ENCODE measurements at places on chromosomes 13 and 19.

DNA sequence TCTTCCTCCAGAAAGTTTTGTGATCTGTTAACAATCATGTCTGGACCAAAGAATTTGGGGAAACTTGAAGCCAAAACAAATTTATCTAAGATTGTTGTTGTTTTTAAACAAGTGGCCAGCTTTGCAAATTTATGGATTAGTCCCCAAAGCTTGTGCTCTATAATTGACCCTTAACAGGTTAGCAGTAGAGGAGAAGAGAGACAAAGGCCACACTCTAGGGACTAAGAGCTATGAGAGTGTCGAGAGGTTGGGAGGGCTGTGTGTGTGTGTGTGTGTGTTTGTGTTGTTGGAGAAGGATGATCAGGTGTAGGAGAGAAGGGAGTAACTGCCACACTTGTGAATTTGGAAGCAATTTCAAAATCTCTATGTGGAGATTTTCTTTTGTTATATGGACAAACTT, 367.3 kb downstream of the KCNRG start:
- no peak for DNase-seq

GRCh38 chr13:112067871-112068539, 1.1 kb downstream of the SOX1 start:
- DNase-seq, result no peak

DNA sequence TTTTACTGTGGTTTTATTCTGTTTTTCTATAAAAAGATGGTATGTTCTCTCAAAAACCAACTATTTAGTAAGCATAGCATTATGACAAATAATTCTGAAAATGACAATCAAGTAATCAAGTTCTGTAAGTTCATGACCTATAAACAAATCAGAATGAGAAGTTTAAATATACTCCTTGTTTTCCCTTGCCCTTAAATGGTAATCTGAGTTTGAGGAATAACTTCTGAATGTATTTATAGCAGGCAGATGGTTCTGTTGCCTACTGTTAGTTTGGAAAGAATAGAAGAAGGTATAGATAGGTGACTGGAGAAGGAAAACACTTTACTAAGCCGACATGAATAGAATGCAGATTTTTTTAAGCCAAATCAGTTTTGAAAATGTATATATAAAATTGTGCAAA, 63.9 kb downstream of the POSTN start:
- no peak for DNase-seq

DNA sequence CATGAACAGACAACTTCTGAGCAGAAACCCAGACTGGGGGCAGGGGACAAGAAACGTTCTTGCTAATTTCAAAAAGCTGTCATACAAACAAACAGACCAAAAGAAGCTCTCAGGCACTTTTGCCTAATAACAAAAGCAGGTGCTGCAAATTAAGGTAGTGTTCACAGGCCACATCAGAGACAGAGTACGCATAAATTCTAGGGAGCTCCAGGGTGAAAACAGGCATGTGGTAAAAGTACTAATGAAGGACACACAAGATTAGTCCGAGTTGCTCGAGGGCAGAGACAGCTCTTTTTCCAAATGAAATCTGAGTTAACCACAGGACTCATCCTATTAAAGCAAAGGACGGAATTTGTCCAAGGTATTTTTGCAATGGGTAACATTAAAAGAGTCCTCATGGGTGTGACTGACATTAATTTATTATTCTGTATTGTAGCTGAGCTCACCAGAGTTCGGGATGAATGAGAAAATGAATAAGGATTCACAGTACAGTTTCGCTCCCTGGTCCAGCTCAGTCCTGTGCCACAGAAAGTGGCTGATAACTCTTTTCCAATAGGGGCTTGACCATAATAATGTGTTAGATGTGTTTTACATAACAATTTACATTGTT, 197.3 kb downstream of the LHFPL6 start:
- DNase-seq, result no peak

- DNase-seq, result peak; percentile 73
Measured at GRCh38 chr13:19618977-19619376, 14.5 kb upstream of the MPHOSPH8 start.

- DNase-seq, result no peak
Measured at GRCh38 chr13:65860306-65860705, 1369.8 kb downstream of the PCDH9 start.

GRCh38 chr13:44726778-44727177, 150.6 kb upstream of the TSC22D1 start:
- DNase-seq, result no peak

DNA sequence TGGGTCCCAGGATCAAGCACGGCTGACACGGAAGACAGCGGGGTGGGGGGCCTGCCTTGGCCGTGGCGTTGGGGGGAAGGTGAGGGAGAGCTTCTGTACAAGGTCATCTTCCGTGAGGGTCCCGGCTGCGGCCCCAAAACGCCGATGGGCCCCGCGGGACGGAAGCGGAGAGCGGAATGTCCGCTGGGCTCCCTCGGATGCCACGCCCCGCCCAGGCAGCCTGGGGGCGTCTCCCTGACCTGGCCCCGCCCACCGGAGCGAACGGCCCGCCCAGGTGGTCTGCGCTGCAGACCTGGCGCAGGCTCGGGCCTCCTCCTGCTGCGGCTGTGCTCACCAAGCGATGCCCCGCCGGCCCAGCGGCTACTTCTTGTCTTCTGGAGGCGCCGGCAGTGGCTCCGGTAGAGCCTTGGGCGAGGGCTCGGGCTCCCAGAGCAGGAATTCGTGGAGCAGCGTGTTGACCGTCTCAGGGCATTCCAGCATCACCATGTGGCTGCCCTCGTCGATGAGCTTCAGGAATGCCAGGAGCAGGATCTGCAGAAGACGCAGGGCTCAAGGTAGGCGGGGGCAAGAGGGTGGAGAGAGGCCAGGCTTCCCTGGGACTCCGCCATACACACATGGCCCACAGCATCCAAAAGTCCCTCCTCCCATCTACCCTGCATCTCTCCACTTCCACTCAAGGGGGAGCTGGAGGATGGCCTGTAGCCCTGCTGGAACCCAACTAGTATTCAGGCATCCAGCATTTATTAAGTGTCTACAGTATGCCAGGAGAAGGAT, 10.7 kb downstream of the ABHD8 start:
- peak; percentile 90 for DNase-seq

DNA sequence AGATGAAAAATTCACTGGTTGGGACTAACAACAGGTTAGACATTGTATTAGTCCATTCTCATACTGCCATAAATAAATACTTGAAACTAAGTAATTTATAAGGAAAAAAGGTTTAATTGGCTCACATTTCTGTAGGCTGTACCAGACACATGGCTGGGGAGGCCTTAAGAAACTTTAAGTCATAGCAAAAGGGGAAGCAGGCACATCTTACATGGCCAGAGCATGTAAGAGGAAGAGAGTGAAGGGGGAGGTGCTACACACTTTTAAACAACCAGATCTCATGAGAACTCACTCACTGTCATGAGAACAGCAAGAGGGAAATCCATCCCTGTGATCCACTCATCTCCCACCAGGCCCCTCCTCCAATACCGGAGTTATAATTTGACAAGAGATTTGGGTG, 125.9 kb downstream of the SUCLA2 start:
- DNase-seq, result no peak

DNA sequence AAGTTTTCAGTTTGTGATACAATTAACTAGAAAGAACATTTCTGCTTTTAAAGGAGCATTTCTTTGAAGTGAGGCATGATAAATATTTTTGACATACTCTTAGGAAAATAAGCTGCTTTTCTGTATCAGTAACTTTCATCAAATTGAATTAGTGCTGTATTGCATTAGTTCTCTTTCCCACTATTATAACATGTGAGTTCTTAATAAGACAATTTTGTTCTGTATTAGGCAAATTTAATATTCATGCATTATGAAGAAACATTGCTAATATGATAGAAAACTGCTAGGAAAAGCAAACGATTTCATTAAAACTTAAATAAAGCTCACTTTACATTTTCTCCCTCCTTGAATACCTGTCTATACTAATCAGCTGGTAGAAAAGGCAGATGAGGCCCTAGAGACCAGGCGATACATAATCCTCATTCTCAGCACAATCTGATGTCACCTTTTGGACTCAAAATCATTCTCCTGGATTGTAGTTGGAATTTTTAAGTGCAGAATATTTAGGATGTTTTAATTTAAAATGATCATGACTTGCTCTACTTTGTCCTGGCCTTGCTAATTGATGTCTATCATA, 1636.8 kb downstream of the PCDH9 start:
- no peak for DNase-seq

DNA sequence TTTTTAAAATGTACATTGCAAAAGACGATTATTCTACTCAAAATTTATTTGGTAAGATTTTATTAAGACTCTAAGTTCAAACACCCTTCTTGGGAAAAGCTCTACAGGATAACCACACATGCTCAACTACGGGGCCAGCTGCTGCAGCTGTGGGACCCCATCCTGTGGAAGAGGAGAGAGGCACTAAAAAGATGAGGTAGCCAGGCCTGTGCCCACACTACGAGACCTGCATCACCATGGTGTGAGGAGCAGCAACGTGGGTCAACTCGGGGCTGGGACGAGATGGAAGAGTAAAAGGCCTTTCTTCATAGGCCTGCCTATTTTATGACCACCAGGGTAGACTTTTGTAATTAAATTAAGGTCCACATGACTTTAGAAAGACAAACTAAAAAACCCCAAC, 4.6 kb upstream of the CCNP start:
- DNase-seq, result no peak

GRCh38 chr13:37313372-37313771, 207.9 kb upstream of the CSNK1A1L start:
- DNase-seq, result peak; percentile 81

DNA sequence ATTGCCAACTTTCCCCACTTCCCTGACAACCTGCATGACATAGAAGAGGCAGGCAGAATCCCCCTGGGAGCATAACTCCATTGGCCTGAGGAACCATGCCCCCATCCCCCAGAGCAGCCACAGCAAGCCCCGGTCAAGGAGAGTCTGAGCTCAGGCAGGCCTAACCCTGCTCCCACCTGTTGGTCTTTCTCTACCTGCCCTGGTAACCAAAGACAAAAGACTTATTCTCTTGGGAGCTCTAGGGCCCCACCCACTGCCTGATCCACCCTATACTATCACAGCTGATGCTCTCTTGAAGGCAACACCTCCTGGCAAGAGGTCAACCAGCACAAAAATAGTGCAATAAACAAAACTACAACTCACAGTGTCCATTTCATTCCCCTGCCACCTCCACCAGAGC, 59.3 kb downstream of the TNFSF13B start:
- DNase-seq, result no peak

- peak; percentile 60 for DNase-seq
Measured at GRCh38 chr19:5138606-5139582, 170.0 kb downstream of the KDM4B start.

DNA sequence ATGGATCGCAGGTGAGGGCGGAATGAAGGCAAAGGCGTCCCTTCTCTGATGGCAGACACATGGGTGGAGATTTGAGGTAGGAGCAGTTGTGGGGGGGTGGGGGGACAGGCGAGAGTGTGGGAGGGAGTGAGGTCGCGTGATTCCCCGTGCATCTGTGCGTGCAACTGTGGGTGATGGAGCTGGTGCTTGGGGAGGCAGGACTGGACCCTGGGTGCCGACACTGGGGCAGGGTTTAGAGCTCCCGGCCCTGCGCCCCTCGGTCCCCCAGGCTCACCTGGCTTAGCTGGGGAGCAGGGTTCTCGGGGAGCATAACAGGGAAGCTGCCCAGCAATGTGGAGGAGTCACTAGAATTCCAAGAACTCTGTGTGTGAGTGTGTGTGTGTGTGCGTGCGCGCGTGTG, 3.4 kb downstream of the TMPRSS9 start:
- no peak for DNase-seq

- DNase-seq, result peak; percentile 1
Measured at GRCh38 chr13:112182846-112183531, 116.0 kb downstream of the SOX1 start.

DNA sequence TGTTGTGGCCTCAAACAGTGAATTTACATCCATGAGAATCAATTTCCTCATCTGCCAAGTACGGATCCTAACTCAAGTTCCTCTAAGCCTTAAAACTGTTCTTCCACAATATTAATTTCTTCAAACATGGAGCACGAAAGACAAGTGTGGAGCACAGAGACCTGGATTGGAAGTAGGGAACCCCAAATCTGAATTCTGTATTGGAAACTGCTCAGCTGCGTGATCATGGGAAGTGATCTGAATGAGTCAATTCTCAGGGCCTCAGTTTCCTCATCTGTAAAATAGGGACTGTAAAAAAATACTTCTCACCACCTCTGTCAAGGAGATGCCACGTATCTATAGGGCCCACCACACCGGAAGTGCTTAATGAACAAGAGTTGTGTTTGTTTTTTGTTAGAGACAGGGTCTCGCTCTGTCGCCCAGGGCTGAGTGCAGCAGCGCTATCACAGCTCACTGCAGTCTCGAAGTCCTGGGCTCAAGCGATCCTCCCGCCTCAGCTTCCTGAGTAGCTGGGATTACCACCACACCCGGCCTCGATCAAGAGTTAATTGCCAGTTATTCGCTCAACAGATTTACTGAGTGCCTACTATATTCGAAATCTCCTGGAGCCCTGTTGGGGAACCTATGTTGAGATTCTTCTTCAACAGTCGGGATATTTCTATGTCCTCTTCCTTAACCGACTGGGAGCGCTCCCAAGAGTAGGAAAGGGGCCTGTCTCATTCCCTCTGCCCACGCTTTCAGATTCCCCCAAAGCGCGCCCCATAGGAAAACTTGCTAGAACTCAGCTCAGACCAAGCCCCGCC, 1.6 kb downstream of the SERTAD3 start:
- DNase-seq, result no peak

DNA sequence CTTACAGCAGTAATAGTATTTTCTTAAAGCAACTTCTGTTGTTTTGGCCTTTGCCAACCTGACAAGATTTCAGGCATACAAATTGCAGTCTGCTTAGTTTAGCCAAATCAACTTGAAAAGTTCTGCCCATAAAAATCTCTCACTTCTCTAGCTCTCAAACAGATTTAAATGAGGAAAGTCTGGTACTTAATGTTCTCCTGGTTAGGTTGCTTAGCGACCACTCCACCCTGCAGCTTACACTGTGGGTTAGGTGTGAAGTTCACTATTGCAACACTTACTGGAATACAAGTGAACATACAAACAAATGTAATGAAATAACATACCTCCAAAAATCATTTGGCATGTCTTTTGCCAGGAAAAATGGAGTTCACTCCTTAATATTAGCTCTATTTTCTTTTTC, 178.7 kb upstream of the PCDH9 start:
- no peak for DNase-seq

DNA sequence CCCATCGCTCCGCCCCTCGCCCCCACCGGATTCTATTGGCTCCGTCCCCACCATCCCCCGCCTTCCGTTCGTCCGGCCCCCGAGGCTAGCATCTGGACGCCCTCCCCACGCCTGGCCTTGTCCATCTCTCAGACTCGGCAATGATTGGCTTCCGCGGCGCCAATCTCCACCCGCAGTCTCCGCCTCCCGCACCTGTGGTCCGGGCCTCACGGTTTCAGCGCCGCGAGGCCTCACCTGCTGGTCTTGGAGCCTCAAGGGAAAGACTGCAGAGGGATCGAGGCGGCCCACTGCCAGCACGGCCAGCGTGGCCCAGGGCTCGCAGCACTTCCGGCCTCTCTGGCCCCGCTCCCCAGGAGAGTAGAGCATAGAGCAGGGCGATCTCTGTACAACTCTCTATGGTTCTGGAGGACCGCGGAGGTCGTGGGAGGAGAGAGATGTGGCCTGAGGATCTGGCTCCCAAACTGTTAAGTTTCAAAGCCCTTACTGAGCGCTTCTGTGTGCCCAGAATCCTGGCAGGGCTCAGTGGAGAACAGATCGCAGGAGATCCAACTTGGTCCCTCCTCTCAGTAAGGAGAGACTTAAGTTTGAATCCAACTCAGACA, at the start of gene ERCC1:
TSS of gene ERCC1 (minus strand) at position 329 of the 602 bp plus-strand sequence. CDS start 543 bp downstream, outside the sequence.
- DNase-seq, result peak; percentile 99

GRCh38 chr19:48644839-48645619, 958 bp downstream of the CA11 start:
- peak; percentile 86 for DNase-seq

- no peak for DNase-seq
Measured at GRCh38 chr19:4228765-4229178, 551 bp upstream of the EBI3 start.

Measured in foreskin fibroblast (primary cell).